Prostate gland (tissue), 2 donors: ENCODE measurements at places on chromosomes 2 and 18. TPM values are rescaled to one million over a fixed set of nuclear protein-coding genes. Genes with fewer than 3 reads are reported as not detected.
A peak's percentile ranks its signal among the peaks of the same experiment; 100 is the strongest.

The SLC14A1 gene
- 31.8 TPM for total RNA-seq

The PKDCC gene
- total RNA-seq: 61.4 TPM

The CPLX4 gene
- total RNA-seq: not detected

The UGT1A9 gene
- not detected for total RNA-seq

GRCh38 chr18:79510046-79510685, 114.4 kb downstream of the NFATC1 start:
- no peaks in the 10 kb centered on the region for H3K36me3 ChIP-seq
- no peak overlapping the region for H3K4me3 ChIP-seq
- no peak for DNase-seq
- no peak overlapping the region for H3K27ac ChIP-seq

The TUBA4B gene
- total RNA-seq: not detected

The RAB11FIP5 gene
- 24.1 TPM for total RNA-seq

The CRYGC gene
- 1.3 TPM for total RNA-seq

DNA sequence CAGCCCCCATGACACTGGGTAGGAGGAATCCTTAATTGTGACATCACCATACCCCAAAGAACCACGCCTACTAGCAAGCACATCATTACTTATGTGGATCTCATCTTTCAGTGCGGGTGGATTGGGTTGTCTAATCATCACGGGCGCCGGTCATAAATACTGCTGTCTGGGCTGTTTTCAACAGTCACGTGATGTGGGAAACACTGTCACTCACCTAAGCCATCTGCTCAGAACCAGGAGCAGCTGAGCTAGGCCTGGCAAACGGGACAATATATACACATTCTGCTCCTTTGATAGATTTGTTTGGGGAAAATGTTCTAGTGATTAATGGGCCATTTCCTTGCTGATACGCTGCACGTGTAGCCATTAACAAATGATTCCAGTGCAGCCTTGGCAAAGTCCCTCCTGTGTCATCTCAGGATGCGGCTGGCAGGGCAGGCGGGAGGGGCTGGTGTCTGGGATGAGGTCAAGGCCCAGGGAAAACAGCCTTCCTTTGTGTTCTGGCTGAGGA, 145.9 kb upstream of the COPS8 start:
- no peak for DNase-seq
- no peaks in the 10 kb centered on the region for H3K4me1 ChIP-seq
- H3K27me3 ChIP-seq: peaks cover under 1% of the 10 kb centered on the region
- H3K4me3 ChIP-seq: no peak overlapping the region
- H3K36me3 ChIP-seq: no peaks in the 10 kb centered on the region

DNA sequence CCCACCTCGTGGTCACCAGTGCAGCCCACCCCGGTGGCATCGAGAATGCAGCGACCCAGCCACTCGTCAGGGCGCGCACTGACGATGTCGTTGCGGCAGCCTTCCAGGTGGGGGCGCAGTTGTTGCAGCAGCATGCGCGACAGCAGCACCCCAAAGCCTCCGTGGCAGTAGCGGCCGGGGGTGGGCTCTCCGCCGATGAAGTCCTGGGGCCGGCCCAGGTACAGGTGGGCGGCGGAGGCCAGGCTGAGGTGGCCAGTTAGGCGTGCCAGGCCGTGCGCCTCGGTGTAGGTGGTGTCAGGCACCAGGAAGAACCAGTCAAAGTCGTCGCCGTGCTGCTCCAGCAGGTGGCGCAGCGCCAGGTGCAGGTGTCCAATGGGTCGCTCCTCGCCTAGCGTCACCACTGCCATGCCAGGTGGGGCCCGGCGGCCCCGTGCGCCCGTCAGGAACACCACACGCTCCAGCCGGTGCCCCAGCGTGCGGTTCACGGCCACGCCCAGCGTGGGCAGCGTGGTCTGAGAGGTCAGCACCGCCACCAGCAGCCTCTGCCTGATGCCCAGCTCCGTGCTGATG, 1.9 kb downstream of the CHPF start:
- no peak overlapping the region for H3K4me3 ChIP-seq
- no peak overlapping the region for H3K27ac ChIP-seq
- peak; percentile 80 for DNase-seq
- H3K4me1 ChIP-seq: peaks cover 11% of the 10 kb centered on the region
- peaks cover 4% of the 10 kb centered on the region for H3K36me3 ChIP-seq

- H3K4me3 ChIP-seq: no peak overlapping the region
- H3K27ac ChIP-seq: no peak overlapping the region
- H3K27me3 ChIP-seq: no peaks in the 10 kb centered on the region
- no peak for DNase-seq
- H3K4me1 ChIP-seq: no peaks in the 10 kb centered on the region
These were observed 1.1 kb downstream of the SERPINB10 start for GRCh38 chr18:63908858-63909257.

DNA sequence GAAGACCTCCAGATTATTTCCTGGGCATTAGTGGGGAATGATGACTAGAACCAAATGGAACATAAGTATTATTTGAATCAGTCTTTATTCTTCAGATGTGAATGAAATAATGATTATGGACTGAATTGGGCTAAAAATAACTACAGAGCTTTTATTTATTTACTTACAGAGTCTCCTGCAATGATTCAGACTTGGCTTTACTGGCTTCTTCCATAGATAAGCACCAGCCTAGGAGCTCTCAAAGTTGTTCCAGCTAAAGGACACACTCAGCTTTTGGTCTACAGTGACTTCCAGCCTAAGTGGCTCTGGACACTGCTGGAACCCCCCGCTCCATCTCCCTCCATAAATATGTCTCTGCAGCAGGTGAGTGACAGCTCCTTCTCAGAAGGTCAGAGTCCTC, 24.3 kb upstream of the ARHGAP25 start:
- peaks cover 2% of the 10 kb centered on the region for H3K27me3 ChIP-seq
- no peak overlapping the region for H3K4me3 ChIP-seq
- H3K27ac ChIP-seq: no peak overlapping the region
- no peaks in the 10 kb centered on the region for H3K4me1 ChIP-seq

DNA sequence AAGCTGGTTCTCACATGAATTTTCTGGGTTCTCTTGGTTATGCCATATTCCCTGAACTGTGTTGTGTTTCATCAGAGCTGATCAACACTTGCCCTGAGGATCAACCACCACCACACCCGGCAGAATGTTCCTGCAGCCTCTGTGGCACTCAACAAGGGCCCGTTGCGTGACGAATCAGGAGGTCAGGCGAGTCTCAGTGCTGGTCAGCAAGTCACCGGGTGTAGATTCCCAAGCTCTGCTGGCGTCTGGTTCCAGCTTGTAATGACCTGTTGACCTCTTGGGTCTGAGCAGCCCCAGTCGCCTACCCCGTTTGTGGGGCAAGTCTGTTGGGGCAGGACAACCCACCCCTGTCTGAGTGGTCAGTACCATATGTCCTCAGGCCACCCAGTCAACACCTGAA, 46.0 kb downstream of the ADCY3 start:
- H3K27me3 ChIP-seq: no peaks in the 10 kb centered on the region
- DNase-seq: no peak
- no peak overlapping the region for H3K4me3 ChIP-seq
- H3K27ac ChIP-seq: no peak overlapping the region
- H3K4me1 ChIP-seq: no peaks in the 10 kb centered on the region

GRCh38 chr2:22692746-22693145, 692.2 kb upstream of the KLHL29 start:
- DNase-seq: no peak
- no peaks in the 10 kb centered on the region for H3K4me1 ChIP-seq
- no peaks in the 10 kb centered on the region for H3K36me3 ChIP-seq
- no peak overlapping the region for H3K4me3 ChIP-seq
- no peak overlapping the region for H3K27ac ChIP-seq

The PRKAG3 gene
- 0.14 TPM for total RNA-seq

DNA sequence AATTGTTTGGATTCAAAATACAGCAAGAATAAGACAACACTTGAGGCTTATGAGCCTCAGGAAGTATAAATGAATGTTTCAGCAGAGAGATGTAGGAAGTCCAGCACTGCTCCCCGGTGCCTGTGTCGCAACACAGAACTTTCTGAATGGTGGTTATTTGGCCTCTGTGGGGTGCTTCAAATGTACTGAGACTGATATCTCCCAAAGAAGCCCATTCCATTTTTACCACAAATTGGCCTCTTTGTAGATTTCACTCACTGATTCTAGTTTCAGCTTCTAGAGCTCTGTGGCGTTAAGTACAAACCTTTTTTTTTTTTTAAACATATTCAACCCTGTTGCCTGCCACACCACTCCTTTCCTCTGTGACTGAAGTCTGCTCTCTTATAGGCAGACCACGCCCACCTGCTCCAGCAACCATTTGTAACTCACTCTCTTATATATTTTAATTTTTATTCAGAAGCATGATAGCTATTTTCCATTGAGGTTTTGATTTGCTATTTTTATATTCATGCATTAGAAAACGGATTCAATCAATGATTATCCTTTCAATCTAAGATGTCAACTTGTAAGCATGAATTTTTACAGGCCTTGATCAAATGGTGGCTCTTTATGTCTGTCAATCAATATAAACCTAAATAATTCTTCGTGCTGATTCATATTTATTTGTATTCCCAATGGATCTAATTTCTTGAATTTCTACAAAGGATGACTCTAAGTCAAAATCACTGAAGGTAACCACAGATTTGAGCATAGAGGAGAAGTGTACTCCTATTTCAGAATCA, 277.1 kb upstream of the CCDC68 start:
- H3K36me3 ChIP-seq: no peaks in the 10 kb centered on the region
- no peaks in the 10 kb centered on the region for H3K27me3 ChIP-seq
- DNase-seq: no peak
- H3K4me3 ChIP-seq: no peak overlapping the region
- no peaks in the 10 kb centered on the region for H3K4me1 ChIP-seq

- H3K36me3 ChIP-seq: no peaks in the 10 kb centered on the region
- no peak overlapping the region for H3K4me3 ChIP-seq
- H3K4me1 ChIP-seq: peaks cover 4% of the 10 kb centered on the region
These were observed 104.3 kb upstream of the PIK3C3 start for GRCh38 chr18:41850781-41851180.

GRCh38 chr2:23673830-23674679, 252.9 kb downstream of the ATAD2B start:
- DNase-seq: no peak
- H3K27ac ChIP-seq: no peak overlapping the region
- peaks cover 4% of the 10 kb centered on the region for H3K4me1 ChIP-seq
- no peaks in the 10 kb centered on the region for H3K36me3 ChIP-seq
- no peaks in the 10 kb centered on the region for H3K27me3 ChIP-seq

GRCh38 chr18:21865043-21865442, 124.5 kb downstream of the MIB1 start:
- no peak for DNase-seq
- H3K27ac ChIP-seq: no peak overlapping the region
- no peaks in the 10 kb centered on the region for H3K27me3 ChIP-seq
- H3K4me1 ChIP-seq: no peaks in the 10 kb centered on the region
- H3K36me3 ChIP-seq: no peaks in the 10 kb centered on the region
- no peak overlapping the region for H3K4me3 ChIP-seq

- no peaks in the 10 kb centered on the region for H3K27me3 ChIP-seq
- H3K4me1 ChIP-seq: no peaks in the 10 kb centered on the region
These were observed 24.9 kb downstream of the ACAA2 start for GRCh38 chr18:49788327-49788898.

DNA sequence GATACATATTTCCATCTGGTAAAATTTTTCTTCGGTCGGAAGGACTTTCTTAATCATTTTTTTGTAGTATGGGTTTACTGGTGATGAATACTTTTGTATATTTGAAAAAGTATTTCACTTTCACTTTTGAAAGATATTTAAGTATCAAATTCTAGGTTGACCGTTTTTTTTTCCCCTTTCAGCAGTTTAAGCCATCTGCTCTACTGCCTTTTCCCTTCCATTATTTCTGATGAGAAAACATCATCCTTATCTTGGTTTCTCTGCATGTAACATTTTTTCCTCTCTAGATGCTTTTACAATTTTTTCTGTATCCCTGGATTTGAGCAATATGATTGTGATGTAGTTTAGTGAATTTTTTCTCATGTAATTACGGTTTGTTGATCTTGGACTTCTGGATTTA, 87.0 kb downstream of the MTX2 start:
- no peaks in the 10 kb centered on the region for H3K4me1 ChIP-seq
- DNase-seq: no peak
- H3K36me3 ChIP-seq: no peaks in the 10 kb centered on the region
- H3K27me3 ChIP-seq: no peaks in the 10 kb centered on the region

GRCh38 chr18:39318462-39318861, 1752.9 kb upstream of the CELF4 start:
- H3K4me3 ChIP-seq: no peak overlapping the region
- no peaks in the 10 kb centered on the region for H3K27me3 ChIP-seq
- no peak for DNase-seq
- H3K36me3 ChIP-seq: no peaks in the 10 kb centered on the region

- no peaks in the 10 kb centered on the region for H3K27me3 ChIP-seq
- H3K4me1 ChIP-seq: no peaks in the 10 kb centered on the region
- H3K27ac ChIP-seq: no peak overlapping the region
- DNase-seq: no peak
- H3K36me3 ChIP-seq: no peaks in the 10 kb centered on the region
These were observed 24.1 kb downstream of the KLHL23 start for GRCh38 chr2:169757778-169758177.

- no peaks in the 10 kb centered on the region for H3K27me3 ChIP-seq
- no peak overlapping the region for H3K4me3 ChIP-seq
- H3K36me3 ChIP-seq: no peaks in the 10 kb centered on the region
- H3K27ac ChIP-seq: no peak overlapping the region
These were observed 255.7 kb downstream of the HNMT start for GRCh38 chr2:138219961-138220360.

GRCh38 chr2:29351916-29352591, 236.8 kb downstream of the CLIP4 start:
- DNase-seq: no peak
- H3K27ac ChIP-seq: no peak overlapping the region
- no peak overlapping the region for H3K4me3 ChIP-seq
- H3K36me3 ChIP-seq: no peaks in the 10 kb centered on the region
- no peaks in the 10 kb centered on the region for H3K27me3 ChIP-seq

The AKAIN1 gene
- not detected for total RNA-seq

- no peak overlapping the region for H3K27ac ChIP-seq
- H3K36me3 ChIP-seq: no peaks in the 10 kb centered on the region
- no peaks in the 10 kb centered on the region for H3K27me3 ChIP-seq
- H3K4me3 ChIP-seq: no peak overlapping the region
- H3K4me1 ChIP-seq: no peaks in the 10 kb centered on the region
These were observed 13.9 kb upstream of the THSD7B start for GRCh38 chr2:136751406-136751805.

- H3K27me3 ChIP-seq: no peaks in the 10 kb centered on the region
- no peak within 1 kb of the TSS for H3K4me3 ChIP-seq
- H3K4me1 ChIP-seq: no peaks in the 10 kb centered on the region
- no peak for DNase-seq
These were observed at the start of gene APOB for GRCh38 chr2:21043744-21044532. TSS of gene APOB (minus strand) at chr2:21044073. CDS start at chr2:21043945, 128 bp downstream.

DNA sequence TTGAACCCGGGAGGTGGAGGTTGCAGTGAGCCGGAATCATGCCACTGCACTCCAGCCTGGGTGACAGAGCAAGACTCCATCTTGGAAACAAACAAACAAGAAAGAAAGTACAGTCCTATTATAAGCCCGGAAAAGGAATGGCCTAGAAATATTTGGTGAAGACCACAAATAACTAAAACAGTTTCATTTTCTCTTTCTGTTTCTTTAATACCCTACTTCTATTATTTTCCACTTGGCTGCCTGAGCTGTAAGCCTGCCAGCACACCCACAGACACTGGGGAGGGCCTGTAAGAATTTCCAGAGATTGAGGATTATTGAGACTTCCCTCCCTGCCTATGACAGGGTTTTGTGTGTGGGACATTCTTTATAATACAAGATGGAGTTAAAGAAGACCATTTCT, 188.0 kb upstream of the DCC start:
- no peaks in the 10 kb centered on the region for H3K27me3 ChIP-seq
- DNase-seq: no peak
- H3K27ac ChIP-seq: no peak overlapping the region
- no peaks in the 10 kb centered on the region for H3K4me1 ChIP-seq
- H3K36me3 ChIP-seq: no peaks in the 10 kb centered on the region
